Upper lobe of right lung (tissue), 1 donor: ENCODE measurements at places on chromosomes 1 and 21. TPM values are rescaled to one million over a fixed set of nuclear protein-coding genes. Genes with fewer than 3 reads are reported as not detected.

DNA sequence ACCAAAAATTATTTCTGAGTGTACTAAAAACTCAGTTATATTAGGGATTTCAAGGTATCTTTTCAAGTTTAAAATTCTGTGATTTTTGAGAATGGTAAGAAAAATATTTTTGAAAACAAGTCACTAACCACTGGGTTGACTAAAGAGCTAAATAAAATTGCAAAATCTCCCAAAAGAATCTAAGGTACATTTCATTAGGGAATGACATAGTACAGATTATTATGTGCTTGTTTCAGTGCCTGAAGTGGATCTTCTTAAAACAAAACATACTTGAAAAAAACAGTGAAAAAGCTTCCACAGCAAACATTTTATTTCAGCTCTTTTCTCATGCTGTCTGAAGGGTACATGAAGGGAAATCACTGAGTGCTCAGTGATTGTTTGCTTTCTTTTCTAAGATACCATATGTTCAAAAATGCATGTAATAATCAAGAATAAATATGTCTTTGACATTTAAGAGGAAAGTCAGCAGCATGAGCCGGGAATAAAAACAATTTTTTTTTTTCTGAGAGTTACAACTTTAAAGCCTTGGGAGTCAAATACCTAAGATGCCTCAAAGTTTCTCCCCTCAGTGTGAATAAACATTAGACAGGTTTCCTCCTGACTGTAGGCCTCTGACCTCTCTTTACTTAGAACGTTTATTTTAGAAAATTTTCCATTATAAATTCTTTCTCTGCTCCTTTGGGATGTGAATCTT lies 200.7 kb downstream of the KCNT2 start:
- H3K4me3 ChIP-seq, result no peak overlapping the region
- H3K27me3 ChIP-seq, result no peaks in the 10 kb centered on the region
- no peaks in the 10 kb centered on the region for H3K36me3 ChIP-seq
- DNase-seq, result no peak

GRCh38 chr1:33314416-33314815 lies 6.5 kb downstream of the A3GALT2 start:
- H3K4me1 ChIP-seq, result no peaks in the 10 kb centered on the region
- no peak overlapping the region for H3K27ac ChIP-seq
- no peaks in the 10 kb centered on the region for H3K27me3 ChIP-seq
- H3K4me3 ChIP-seq, result no peak overlapping the region

DNA sequence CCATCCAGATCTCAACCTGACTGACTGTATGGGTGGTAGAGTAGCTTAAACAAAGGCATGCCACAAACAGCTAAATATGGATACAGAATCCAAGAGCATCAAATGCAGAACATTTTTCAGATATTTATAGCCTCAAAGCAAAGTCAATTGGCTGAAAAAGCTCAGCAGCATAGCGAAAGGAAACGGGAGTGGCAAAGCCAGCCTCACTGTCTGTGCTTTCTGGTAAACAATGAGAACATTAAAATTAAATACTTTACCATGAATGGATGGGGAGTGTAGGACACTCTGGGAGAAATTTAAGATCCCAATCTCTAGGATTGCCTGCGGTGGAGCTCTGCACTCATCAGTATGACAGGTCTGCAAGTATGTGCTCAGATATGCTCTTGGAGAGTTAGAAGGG lies 4.4 kb downstream of the RASAL2 start:
- peaks cover 21% of the 10 kb centered on the region for H3K4me1 ChIP-seq
- H3K27ac ChIP-seq, result no peak overlapping the region
- H3K36me3 ChIP-seq, result no peaks in the 10 kb centered on the region
- DNase-seq, result no peak
- H3K27me3 ChIP-seq, result no peaks in the 10 kb centered on the region
- H3K4me3 ChIP-seq, result peak overlapping the region; percentile 12

DNA sequence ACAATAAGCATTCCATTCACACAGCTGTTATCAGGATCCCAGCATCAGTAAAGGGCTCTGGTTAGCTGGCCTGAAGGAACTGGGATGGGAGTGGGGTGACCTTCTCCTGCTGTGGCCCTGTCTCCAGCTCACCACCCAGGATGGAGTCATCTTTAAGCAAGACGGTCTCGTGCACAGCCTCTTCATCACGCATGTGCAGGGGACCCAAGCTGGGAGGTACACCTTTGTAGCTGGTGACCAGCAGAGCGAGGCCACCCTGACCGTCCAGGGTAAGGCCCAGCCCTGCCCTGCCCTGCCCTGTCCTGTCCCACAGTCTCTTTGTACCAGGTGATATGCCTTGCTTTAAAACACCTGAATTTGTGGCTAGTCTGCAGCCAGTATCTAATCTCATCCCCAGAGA lies 24.3 kb downstream of the IGFN1 start:
- no peaks in the 10 kb centered on the region for H3K36me3 ChIP-seq
- H3K27ac ChIP-seq, result no peak overlapping the region
- peak; percentile 30 for DNase-seq
- H3K4me1 ChIP-seq, result no peaks in the 10 kb centered on the region
- no peaks in the 10 kb centered on the region for H3K27me3 ChIP-seq

- peaks cover 30% of the 10 kb centered on the region for H3K36me3 ChIP-seq
- no peak overlapping the region for H3K4me3 ChIP-seq
- H3K27ac ChIP-seq, result no peak overlapping the region
Observed at GRCh38 chr1:228748431-228748830, 13.2 kb downstream of the RHOU start.

DNA sequence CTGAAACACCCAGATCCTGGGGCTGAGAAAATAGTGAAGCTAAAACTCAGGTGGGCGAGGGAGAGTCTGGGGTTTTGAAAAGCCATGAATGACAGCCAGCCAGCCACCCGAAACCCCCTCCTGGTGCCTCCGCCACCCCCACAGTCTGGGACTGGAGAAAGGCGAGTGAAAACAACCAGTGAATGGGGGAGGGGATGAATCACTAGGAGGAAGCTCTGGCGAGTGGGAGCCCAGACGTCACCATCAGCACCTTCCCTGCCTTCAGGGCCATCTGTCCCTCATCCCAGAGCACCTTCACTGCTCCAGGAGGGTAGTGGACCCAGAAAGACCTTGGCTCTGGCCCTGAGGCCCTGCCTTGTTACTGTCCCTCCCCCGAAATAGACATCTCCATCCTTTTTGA lies 9.2 kb downstream of the RORC start:
- H3K36me3 ChIP-seq, result peaks cover 5% of the 10 kb centered on the region
- DNase-seq, result no peak
- H3K27ac ChIP-seq, result no peak overlapping the region
- no peak overlapping the region for H3K4me3 ChIP-seq
- H3K4me1 ChIP-seq, result no peaks in the 10 kb centered on the region

- H3K36me3 ChIP-seq, result no peaks in the 10 kb centered on the region
- no peak overlapping the region for H3K4me3 ChIP-seq
Observed at GRCh38 chr1:82125119-82125518, 324.4 kb downstream of the ADGRL2 start.

GRCh38 chr1:156498432-156499193 lies 2.0 kb downstream of the MEF2D start:
- H3K36me3 ChIP-seq, result peaks cover 7% of the 10 kb centered on the region
- peak overlapping the region; percentile 94 for H3K4me3 ChIP-seq
- H3K4me1 ChIP-seq, result peaks cover 74% of the 10 kb centered on the region
- peak; percentile 66 for DNase-seq
- H3K27ac ChIP-seq, result peak overlapping the region; percentile 100

- H3K27me3 ChIP-seq, result no peaks in the 10 kb centered on the region
- no peak overlapping the region for H3K27ac ChIP-seq
- H3K36me3 ChIP-seq, result no peaks in the 10 kb centered on the region
- no peak for DNase-seq
- peaks cover 4% of the 10 kb centered on the region for H3K4me1 ChIP-seq
- no peak overlapping the region for H3K4me3 ChIP-seq
Observed at GRCh38 chr1:183640193-183640592, 4.6 kb upstream of the ARPC5 start.

GRCh38 chr21:17697473-17697872 lies 84.8 kb upstream of the BTG3 start:
- H3K4me3 ChIP-seq, result no peak overlapping the region
- no peak overlapping the region for H3K27ac ChIP-seq
- H3K4me1 ChIP-seq, result no peaks in the 10 kb centered on the region

- peaks cover 11% of the 10 kb centered on the region for H3K36me3 ChIP-seq
- H3K4me3 ChIP-seq, result no peak overlapping the region
- no peaks in the 10 kb centered on the region for H3K27me3 ChIP-seq
- H3K27ac ChIP-seq, result no peak overlapping the region
Observed at GRCh38 chr1:89708751-89709375, 75.9 kb downstream of the LRRC8C start.

GRCh38 chr1:231958448-231958847 lies 331.9 kb downstream of the DISC1 start:
- no peaks in the 10 kb centered on the region for H3K36me3 ChIP-seq
- DNase-seq, result no peak
- no peaks in the 10 kb centered on the region for H3K4me1 ChIP-seq

DNA sequence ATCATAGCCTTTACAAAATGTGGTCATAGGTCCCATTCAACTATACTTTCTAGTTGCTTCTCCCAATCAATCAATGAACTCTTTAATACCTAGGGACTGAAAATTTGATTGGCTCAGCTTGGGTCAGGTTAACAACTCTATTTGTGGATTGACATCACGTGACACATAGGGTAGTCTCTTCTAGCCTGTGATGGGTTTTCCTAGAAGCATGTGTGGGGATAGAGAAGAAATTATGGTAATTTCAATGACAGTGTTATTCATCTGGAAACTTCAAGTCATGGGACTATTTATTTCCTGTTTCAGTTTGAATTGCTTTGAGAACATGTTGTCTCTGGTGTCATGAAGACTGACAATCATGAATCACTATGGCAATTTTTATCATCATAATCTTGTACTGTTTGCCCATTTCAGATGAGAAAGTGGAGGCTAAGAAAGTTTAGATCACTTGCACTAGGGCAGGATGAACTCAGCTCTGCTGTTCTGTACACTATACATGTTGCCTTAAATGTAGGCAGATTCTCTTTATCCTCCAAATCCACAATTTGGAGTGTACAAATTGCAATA lies 529.9 kb upstream of the BEND5 start:
- no peak overlapping the region for H3K4me3 ChIP-seq
- no peak overlapping the region for H3K27ac ChIP-seq
- H3K36me3 ChIP-seq, result no peaks in the 10 kb centered on the region
- no peaks in the 10 kb centered on the region for H3K27me3 ChIP-seq
- no peaks in the 10 kb centered on the region for H3K4me1 ChIP-seq
- DNase-seq, result no peak

DNA sequence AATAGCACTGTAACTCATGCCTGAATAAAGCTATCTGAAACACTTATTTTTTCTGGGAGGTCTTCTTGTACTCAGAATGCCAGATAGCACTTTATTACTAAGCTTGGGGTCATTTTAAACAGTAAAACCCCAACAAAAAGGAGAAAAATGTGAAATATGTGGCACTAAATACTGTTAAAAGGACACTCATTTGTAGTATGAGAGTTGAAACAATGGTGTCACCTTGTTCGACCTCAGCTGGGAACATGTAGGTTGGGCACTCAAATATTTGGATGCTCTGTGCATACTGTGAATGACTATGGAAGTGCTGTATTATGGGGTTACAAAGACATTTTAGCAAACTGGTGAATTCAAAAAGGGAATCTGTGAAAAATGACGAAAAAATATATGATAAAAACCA lies 53.9 kb downstream of the SELENOF start:
- no peak overlapping the region for H3K27ac ChIP-seq
- no peaks in the 10 kb centered on the region for H3K27me3 ChIP-seq
- no peak for DNase-seq
- H3K4me1 ChIP-seq, result no peaks in the 10 kb centered on the region
- no peak overlapping the region for H3K4me3 ChIP-seq
- peaks cover 10% of the 10 kb centered on the region for H3K36me3 ChIP-seq

- H3K27me3 ChIP-seq, result no peaks in the 10 kb centered on the region
- peaks cover 6% of the 10 kb centered on the region for H3K4me1 ChIP-seq
- H3K4me3 ChIP-seq, result no peak overlapping the region
- peak; percentile 78 for DNase-seq
Observed at GRCh38 chr21:39221282-39221996, 38.2 kb upstream of the PSMG1 start.

DNA sequence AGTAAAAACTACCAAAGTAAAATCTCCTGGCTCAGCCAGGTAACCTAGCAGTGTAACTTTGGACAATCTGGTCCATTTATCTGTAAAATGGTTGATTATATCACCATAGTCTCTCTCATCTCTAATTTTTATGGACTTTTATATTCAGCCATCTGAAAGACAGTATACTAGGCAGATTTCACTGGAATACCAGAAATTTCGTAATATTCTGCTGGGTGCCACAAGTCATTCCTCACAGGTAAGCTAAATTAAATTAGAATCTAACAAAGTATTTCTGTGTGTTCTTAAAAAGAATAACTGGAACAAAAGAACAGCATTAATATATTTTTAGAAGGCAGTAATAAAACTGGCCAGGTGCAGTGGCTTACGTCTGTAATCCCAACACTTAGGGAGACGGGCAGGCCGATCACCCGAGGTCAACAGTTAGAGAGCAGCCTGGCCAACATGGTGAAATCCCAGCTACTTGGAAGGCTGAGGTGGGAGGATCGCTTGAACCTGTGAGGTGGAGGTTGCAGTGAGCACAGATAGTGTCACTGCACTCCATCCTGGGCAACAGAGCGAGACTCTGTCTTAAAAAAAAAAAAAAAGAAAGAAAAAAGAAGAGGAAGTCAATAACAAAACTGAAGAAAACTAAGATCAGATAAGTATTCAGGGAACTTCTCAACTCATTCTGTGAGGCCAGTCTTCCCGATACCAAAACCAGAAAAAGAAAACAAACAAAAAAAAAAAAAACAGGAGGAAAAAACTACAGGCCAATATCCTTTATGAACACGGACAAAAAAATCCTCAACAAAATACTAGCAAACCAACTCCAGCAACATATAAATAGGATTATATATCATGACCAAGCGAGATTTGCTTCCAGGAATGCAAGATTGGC lies 35.9 kb downstream of the PIK3R3 start:
- no peak overlapping the region for H3K27ac ChIP-seq
- no peak for DNase-seq
- H3K36me3 ChIP-seq, result no peaks in the 10 kb centered on the region
- H3K4me3 ChIP-seq, result no peak overlapping the region

- H3K4me1 ChIP-seq, result peaks cover 27% of the 10 kb centered on the region
- H3K4me3 ChIP-seq, result no peak overlapping the region
- H3K27me3 ChIP-seq, result no peaks in the 10 kb centered on the region
- H3K36me3 ChIP-seq, result peaks cover 35% of the 10 kb centered on the region
- DNase-seq, result no peak
Observed at GRCh38 chr1:228104526-228105269, 1.6 kb upstream of the C1orf35 start.

DNA sequence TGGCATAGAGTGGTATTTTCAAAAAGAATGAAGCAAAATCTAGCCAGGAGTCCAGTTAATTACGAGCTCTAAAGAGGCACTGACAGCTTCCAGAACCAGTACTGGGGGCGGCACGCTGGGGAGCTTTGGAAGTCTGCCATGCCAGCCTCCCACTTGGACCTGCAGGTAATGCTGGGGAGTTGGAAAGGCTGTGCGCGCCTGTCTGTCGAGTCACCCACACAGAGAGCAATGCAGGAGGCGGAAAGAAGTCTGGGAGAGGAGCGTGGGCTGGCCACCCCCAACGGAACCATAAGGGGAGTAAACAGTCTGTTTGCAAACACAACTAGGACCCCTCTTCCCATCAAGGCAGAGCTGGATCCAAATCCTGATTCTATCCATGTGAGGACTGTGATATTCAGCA lies 84.5 kb downstream of the BEND5 start:
- no peak overlapping the region for H3K4me3 ChIP-seq
- H3K36me3 ChIP-seq, result no peaks in the 10 kb centered on the region
- no peak for DNase-seq

Gene DNALI1
- total RNA-seq, result 13.2 TPM

Gene MTARC2
- 58.6 TPM for total RNA-seq

Gene AMPD1
- total RNA-seq, result not detected

Gene PTPRC
- total RNA-seq, result 127 TPM

Gene ANGPTL3
- not detected for total RNA-seq

Gene ZNF692
- 38.1 TPM for total RNA-seq

Gene C1QTNF12
- 2.6 TPM for total RNA-seq

Gene LRRIQ3
- total RNA-seq, result 0.67 TPM

Gene CYP4Z1
- 2.1 TPM for total RNA-seq

Gene NMNAT2
- 0.38 TPM for total RNA-seq
